ENCODE measurements at places on chromosomes 5 and 9.

DNA sequence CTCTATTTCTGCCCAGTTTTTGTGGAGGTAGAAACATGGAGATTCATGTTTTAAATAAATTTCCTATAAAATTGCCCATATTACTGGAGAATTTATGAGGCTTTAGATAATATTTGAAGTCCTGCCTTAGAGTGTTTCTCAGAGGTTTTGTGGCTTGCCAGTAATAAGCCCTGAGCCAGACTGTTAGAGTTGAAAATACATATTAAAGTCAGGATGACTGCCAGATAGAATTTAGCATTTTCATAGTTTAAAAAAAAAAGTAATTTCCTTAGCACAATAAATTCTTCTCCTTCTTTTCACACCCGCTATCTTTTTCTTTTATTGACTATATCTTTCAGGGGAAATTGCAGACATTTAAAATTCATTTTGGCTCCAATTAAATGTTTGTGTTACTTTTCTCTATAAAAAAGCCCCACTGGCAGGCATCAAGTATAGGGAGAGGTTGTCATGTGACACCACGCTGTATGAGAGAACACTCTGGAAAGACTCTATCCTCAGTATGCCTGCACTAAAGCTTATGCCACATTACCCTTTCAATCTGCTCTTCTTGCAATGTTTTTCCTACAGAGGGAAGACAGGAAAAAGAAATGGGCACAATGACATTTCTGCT lies 135.2 kb downstream of the MPDZ start:
- DNase-seq: no peak

DNA sequence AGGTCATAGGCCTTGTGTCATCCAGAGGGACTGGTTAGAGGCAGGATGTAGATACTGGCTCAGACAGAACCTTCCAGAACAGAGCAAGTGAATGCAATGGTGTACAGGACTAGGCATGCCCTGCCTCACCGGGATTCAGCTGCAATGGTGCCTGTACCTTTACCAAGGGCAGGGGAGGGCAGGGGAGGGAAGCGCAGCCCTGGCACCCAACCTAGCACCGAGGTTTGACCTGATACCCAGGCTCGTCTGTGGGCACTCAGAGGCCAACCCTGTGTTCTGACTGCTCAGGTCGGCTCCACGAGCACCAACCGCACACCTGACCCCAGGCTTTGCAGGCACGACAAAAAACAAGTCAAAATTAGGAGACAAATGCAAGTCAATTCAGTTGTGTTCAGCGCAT lies 47.3 kb upstream of the GFPT2 start:
- DNase-seq: no peak

GRCh38 chr9:69299826-69300225 lies 25.2 kb upstream of the ENTREP1 start:
- no peak for DNase-seq

DNA sequence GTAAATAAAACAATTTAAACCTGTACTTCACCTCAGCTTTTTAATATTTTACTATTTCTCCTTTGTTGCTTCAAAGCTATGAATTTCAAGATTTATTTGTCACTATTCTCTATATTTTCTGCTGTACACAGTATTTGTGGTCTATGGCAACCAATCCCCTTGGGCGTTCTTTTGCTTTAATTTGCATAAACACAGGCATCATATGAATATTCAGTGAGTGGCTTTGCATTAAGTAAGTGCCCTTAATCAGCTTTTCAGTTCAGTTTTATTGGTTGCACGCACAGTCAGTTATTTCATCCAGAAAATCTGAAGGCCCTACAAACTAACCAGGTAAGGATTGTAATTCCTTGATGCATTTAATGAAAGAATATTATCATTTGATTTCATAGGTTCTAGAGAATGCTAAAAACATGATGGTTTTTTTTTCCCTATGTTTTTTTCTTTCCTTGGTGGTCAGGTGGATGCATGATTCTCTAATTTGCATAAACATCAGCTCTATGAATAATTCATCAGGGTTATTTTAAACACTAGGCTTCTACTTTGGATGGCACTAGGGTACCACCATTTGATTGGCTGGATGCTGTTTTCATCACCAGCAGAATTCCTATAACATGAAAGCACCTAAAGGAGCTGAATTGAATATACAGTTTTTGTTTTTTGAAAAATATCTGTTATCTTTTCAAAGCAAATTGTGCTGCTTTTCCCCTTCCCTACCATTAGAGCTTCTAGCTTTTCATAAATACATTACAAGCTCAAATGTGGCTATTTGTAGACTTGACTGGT lies 249.2 kb upstream of the CCNH start:
- DNase-seq: no peak

- DNase-seq: no peak
Measured at GRCh38 chr5:43017428-43017815, 22.7 kb downstream of the ANXA2R start.

- no peak for DNase-seq
Measured at GRCh38 chr9:72278959-72279358, 86.0 kb downstream of the ZFAND5 start.

DNA sequence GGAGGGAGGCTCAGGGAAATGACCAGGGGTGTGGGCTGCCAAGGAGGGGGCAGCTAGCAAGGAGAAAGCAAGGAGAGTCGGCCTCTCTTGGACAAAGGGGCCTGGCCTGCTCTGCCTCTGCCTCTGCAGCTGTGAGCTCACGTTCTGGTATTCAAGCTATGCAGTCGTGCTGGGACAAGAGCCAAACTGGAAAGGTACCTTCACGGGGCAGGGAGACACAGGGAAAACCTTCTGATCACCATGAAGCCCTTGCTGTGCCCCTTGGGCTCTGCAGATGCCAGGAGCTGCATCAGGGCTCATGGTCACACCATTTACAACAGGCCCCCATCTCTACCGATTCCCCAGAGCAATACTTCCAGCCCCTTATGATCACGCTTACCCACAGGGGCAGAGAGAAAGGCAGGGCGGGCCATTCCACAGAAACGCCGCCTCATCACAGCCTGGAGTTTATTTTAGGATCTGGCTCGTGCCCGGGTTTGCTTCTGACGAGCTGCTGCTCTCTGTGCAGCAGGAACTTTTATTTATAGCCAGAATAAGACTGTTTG lies 63.2 kb downstream of the PRRT1B start:
- peak; percentile 51 for DNase-seq

GRCh38 chr9:17930071-17930470 lies 351.2 kb downstream of the SH3GL2 start:
- no peak for DNase-seq

All from HS-27A (cell line).